Osteoblast (primary cell): ENCODE measurements at places on chromosomes 6 and 20. TPM values are rescaled to one million over a fixed set of nuclear protein-coding genes. Genes with fewer than 3 reads are reported as not detected.

GRCh38 chr6:159065091-159065490, 20.3 kb upstream of the TAGAP start:
- H3K36me3 ChIP-seq, result no peaks in the 10 kb centered on the region
- no peaks in the 10 kb centered on the region for H3K4me1 ChIP-seq
- peaks cover 44% of the 10 kb centered on the region for H3K27me3 ChIP-seq
- no peak overlapping the region for H3K27ac ChIP-seq
- no peak overlapping the region for H3K4me3 ChIP-seq

DNA sequence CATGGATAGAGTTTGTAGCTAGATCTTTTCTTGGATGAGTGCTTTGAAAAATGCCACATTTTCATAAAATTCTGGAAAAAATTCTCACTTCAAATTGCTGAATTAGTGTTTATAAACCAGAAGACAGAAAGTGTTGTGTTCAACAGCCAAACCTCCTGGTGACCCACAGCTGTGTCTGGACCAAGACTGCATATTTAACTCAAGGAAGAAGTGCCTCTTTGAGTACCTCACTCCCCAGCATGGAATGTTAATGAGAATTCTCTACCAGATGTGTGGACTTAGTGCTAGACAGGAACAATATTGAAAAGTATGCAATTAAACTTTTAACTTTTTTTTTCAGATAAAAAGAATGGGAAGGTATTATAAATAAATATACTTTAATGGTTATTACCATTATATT, 609.3 kb downstream of the COL12A1 start:
- no peak overlapping the region for H3K27ac ChIP-seq
- H3K36me3 ChIP-seq, result no peaks in the 10 kb centered on the region
- no peaks in the 10 kb centered on the region for H3K27me3 ChIP-seq
- H3K4me1 ChIP-seq, result peaks cover 17% of the 10 kb centered on the region
- no peak for DNase-seq

DNA sequence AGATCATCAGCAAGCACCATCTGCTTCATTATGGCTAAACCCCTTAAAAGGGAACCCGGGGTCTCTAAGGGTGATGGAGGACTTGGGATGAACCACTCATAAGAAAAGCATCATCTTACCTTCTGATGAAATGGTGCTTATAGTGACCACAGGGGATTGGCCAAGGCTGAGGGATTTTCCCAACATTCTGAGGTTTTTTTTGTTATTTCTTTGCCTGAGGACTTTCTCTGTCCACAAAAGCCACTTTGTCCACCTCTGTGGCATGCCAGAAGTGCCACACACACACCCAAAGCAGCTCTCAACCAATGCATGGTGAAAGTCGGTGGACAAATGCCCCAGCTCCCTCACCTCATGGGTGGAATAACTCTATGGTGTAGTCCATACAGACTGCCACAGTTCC, 79.3 kb upstream of the TOP1 start:
- H3K27me3 ChIP-seq, result no peaks in the 10 kb centered on the region
- H3K27ac ChIP-seq, result no peak overlapping the region

- H3K36me3 ChIP-seq, result no peaks in the 10 kb centered on the region
- peak overlapping the region; percentile 12 for H3K4me3 ChIP-seq
- H3K27ac ChIP-seq, result peak overlapping the region; percentile 99
- no peaks in the 10 kb centered on the region for H3K27me3 ChIP-seq
- DNase-seq, result no peak
Measured at GRCh38 chr20:18705910-18706309, 107.7 kb upstream of the SCP2D1 start.

DNA sequence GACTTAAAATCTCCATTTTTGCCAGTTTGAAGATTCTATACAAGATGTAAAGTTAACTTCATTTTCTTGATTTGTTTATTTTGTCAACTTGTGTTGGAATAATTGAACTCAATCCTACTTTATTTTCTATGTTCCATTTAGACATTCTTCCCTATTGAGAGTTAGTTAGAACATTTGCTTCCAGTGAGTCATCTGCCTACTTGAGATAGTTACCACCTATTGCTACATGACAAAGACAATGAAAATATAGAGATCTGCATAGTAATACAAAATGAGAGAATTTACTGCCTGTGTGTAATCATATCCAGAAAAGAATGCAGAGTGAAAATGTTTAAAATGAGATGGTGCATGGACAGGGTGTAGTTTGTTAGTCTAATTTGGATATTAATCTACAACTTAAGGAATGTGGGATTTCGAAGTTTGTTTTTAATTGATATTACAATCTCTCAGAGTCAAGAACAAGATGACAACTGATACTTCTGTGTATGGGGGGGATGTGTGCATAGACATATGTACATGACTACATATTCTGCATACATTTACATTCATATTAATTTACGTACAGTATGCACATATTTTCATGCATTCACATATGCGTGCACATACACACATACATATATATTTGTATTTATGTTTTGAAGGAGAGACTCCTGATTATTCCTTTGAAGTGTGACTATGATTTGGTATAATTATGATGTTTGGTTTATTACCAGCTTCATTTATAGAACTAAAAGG, 420.1 kb downstream of the NKAIN2 start:
- H3K36me3 ChIP-seq, result no peaks in the 10 kb centered on the region
- H3K4me3 ChIP-seq, result no peak overlapping the region

GRCh38 chr6:21151119-21151518, 442.4 kb upstream of the SOX4 start:
- H3K27ac ChIP-seq, result no peak overlapping the region
- no peak for DNase-seq
- no peaks in the 10 kb centered on the region for H3K4me1 ChIP-seq
- H3K4me3 ChIP-seq, result no peak overlapping the region
- no peaks in the 10 kb centered on the region for H3K27me3 ChIP-seq
- no peaks in the 10 kb centered on the region for H3K36me3 ChIP-seq

The C20orf141 gene
- 0.29 and 0.36 TPM in 2 replicates for total RNA-seq

- H3K27me3 ChIP-seq, result no peaks in the 10 kb centered on the region
- no peak for DNase-seq
- H3K4me3 ChIP-seq, result no peak overlapping the region
- H3K27ac ChIP-seq, result no peak overlapping the region
Measured at GRCh38 chr6:126807876-126808275, 310.6 kb upstream of the RSPO3 start.
